ENCODE measurements at places on chromosomes 16 and 17.

DNA sequence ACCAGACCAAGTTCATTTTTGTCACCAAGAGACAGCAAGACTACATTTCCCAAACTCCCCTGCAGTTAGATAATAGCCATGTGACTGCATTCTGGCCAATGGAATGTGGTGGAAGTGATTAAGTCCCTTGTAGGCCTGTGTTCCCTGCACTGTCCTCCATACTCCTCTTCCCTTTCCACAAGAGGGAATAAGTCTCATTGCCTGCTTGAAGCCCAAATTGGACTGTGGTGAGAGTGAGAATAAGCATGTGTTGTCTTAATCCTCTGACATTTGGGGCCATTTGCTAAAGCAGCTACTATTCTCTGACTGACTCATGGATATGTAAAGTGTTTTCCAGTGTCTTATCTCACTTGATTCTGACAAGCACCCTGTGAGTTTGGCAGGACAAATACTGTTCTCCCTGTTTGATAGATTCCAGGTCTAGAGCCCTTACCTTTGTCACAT lies 20.7 kb downstream of the PIK3R6 start:
- DNase-seq: no peak

DNA sequence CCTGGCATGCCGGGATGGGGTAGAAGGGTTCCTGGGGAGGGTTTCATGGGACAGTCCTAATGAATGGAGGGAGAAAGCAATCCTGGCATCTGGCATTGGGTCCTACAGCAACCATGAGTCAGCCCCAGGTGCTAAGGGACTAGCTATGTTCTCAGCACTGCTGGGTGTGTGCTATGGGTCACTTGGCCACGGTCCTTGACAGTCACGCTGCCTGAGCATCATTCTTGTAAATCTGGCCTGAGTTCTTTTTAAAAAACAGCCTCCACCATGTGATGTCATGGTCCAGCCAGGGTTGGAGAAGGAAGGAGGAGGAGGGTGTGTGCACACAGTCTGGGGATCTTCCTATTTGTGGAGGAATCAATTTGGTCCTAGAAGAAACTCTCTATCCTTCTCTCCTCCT lies 6.2 kb upstream of the RAMP2 start:
- no peak for DNase-seq

DNA sequence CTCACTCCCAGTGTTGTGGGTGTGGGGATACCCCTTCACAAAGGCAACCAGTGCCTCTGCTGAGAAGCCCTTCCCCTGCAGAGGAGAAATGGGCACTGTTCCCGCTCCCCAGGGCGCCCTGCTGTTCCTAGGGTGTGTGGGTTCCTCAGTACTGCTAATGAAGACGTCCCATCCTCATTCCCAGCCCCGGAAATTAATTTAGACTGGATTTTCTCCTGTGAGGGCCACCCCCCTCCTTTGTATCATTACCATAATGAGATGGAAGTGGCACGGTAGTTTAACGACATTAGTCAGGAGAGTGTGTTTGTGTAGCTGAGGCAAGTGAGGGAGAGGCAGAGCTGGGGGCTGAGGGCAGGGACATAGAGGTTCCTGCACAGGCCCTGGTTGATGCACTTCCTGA lies 53.2 kb downstream of the PIPOX start:
- no peak for DNase-seq

- DNase-seq: no peak
Measured at GRCh38 chr16:11907160-11907970, 8.4 kb downstream of the GSPT1 start.

GRCh38 chr16:88956546-88957432 lies 20.2 kb downstream of the CBFA2T3 start:
- DNase-seq: no peak

DNA sequence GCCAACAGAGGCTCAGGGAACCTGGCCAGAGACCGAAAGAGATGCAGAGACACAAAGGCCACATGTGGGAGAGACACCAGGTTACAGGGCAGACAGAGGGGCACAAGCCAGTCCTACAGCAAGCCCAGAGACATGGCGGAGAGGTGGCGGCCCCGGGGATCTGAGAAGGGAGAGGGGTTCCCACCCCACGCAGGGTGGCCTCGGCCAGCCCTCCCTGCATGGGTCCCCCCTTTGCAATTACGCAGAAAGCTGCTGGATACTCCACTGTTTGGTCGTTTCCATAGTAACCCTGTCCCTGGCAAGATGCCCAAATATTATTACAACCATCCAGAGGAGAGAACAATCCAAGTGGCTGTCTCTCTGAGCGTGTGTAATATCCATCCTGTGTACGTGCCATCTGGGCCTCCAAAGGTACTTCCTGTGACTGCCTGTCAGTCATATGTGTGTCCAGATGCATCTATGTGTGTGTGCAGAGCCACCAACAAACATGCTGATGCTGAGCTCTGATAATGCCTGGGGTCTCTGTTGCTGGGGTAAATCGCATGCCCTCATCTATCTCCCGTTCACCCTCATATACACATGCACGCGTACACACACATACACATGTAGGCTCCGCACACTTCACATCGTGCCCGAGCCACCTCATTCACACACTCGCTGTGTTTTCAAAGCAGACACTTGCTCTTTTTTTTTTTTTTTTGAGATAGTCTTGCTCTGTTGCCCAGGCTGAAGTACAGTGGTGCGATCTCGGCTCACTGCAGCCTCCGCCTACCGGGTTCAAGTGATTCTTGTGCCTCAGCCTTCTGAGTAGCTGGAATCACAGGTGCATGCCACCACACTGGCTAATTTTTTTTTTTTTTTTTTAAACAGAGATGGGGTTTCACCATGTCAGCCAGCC lies 5.5 kb downstream of the PCGF2 start:
- DNase-seq: no peak

DNA sequence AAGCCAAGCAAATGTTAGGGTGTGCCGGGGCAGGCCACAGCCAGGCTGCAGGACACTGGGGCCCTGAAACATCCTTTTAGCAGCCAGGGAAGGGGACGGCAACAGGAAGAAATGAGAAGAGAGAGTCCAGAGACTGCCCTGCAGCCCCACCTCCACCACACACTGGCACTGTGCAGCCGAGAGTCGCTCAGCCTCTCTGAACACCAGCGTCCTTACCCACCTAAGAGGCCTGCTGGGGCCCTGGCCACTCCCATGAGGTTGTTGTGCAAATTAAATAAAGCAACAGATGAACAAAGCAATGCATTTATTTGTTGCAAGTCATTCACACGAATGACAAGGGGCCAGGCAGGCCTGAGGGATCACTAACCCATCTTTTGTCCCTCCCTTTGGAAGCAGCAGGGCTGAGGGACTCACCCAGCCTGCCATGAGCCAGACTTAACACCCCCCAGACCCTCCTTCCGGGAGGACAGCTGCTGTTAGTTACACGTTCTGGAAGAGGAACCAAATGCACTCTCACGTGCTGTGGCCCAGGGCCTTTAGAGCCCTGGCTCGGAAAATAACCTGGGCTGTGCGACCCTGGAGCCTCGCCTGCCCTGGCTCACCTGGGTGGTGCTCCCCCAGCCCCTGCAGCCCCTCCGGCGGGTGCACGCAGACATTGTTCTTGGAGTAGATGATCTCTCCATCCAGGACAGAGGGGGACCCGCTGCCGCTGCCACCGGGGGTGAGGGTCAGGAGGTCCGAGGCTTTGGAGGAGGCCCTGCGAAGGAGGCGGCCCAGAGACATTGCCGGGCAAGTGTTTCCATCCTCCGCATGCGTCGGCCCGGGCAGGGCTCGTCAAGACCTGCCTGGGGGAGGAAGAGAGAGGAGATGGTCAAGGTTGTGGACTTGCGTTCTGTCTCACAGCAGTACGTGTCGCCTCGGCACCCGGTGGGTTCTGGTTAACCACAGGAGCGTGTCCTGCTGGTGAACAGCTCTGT lies 22.6 kb downstream of the TBC1D16 start:
- no peak for DNase-seq

DNA sequence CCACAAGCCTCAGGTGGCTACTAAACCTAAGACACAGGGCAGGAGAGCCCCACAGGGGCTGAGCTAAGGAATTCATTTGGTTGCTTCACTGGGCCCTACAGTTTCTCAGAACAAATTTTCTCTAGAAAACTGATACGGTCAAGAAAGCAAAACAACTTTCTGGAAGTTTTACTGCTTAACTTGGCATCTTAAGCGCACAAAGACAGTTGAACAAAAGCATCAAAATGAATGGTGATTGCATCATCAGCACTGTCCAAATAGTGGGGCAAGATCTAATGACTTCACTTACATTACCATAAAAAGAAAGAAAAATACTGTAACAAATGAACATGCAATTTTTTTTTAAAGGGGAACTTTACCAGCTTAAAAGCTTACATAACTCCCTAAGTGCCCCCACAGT lies 47.6 kb downstream of the XPO6 start:
- no peak for DNase-seq

DNA sequence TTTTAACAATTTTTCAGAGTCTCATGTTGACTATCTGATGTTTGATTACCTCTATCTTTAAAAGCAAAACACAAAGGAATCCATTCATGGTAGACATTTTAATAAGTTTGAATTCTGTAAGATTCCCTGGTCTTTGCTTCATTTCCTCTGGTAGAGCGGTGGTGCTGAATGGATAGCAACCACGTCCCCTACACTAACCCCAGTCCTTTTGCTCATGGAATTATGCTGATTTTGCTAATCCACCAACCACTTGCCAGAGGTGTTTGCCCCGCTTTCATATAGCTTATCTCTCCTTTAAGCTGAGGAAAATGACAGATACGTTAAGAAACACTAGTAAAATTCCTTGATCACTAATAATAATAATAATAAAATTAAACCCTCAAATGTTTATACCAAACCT lies 9.5 kb downstream of the KCNJ16 start:
- no peak for DNase-seq

GRCh38 chr17:80414508-80414802 lies 512 bp upstream of the ENDOV start:
- no peak for DNase-seq

GRCh38 chr16:81657224-81657623 lies 121.9 kb upstream of the PLCG2 start:
- no peak for DNase-seq

DNA sequence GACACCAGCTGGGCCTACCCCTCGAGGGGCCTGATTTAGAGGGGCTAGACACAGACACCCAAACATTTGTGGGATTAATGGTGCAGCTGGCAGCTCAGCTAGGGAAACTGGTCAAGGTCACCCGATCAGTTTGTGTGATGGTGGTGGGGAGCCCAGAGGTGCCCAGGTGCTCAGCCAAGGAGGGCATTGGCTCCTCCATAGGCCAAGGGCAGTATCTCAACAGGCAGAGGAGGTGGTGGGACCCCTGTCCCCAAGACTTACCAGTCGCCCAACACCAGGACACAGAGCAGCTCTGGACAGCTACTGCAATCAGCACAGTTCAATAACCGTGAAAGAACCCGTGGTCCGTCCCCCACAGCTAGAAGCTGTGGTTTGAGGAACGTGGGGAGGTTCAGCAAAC lies 120.9 kb downstream of the C16orf78 start:
- no peak for DNase-seq

GRCh38 chr16:74623839-74624235 lies 16.9 kb upstream of the GLG1 start:
- no peak for DNase-seq

GRCh38 chr17:32859857-32860525 lies 16.9 kb downstream of the MYO1D start:
- DNase-seq: no peak

GRCh38 chr16:80543162-80543561 lies 2.4 kb downstream of the DYNLRB2 start:
- no peak for DNase-seq

DNA sequence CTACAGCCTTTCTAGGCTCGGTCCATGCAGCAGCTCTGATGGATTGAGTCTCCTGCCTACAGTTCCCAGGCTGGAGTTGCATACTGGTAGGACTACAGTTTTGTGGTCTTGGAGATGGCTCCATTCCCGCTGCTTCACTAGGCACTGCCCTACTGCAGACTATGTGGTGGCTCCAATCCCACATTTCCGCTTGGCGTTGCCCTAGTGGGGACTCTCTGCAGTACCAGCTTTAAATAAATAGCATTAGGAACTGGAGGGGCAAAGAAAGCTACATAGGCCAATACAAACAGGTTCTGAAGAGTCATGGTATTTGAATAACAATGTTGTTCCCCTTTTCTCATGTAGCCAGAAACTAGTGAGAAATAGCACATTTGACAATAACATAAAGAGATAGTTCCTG lies 5.4 kb upstream of the GOSR2 start:
- DNase-seq: no peak

GRCh38 chr17:45380991-45381390 lies 51.7 kb downstream of the ARHGAP27 start:
- DNase-seq: no peak

- no peak for DNase-seq
Measured at GRCh38 chr16:75555213-75555706, 792 bp downstream of the TMEM231 start.

DNA sequence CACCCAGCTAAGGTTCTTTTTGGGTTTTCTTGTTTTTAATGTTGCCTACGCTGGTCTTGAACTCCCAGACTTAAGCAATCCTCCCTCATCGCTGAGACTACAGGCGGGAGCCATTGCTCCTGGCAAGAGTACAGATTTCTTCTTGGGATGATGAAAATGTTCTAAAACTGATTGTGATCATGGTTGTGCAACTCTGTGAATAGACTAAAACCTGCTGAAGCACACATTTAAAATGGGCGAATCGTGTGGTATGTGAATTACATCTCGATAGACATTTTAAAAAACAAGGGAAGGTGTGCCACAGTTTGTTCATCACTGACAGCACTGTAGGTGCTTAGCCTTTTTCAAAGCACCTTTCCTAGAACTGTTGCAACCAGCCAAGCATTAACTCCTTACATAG lies 48.8 kb upstream of the CDH3 start:
- no peak for DNase-seq

DNA sequence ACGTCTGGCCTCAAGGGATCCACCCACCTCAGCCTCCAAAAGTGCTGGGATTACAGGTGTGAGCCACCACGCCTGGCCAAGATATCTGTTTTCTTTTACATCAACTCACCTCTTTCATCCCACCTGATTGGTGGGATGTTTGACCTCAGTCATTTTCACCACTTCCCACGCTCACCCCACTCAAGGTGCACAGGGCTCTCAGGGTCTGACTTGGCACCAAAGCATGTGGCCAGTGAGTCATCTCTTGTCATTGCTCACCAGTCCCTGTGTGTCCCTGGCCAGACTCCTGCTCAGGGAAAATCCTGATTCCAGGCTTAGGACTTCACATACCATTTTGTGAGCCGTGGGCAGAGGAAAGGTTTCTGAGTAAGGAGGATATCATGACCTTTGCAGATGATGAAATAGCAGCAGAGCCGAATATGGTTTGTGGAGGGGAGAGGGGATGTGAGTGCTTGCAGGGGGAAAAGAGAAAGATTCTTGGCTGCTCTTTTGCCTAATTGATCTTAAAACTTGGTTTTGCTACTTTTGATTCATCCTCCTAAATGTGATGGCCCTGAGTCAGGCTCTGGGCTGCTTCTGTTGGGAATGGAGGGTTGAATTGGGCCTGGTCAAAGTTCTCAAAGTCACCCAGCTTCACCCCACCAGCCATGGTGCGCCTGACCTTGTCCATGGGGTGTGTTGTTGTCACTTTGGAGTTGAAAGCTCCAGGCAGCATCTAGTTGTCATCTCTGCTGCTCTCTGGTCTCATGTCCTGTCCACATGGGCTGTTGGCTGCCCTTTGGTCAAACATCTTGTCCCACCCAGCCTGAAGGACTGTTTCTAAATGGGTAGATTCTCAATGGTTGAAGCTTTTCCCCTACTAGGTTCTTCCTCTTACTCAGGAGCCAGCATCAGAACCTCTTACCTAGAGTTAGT lies 6.0 kb upstream of the KCNH6 start:
- peak; percentile 35 for DNase-seq

- DNase-seq: no peak
Measured at GRCh38 chr17:75826561-75827307, 17.5 kb downstream of the UNC13D start.

GRCh38 chr16:5508371-5508770 lies 410.8 kb upstream of the EEF2KMT start:
- DNase-seq: no peak

- DNase-seq: peak; percentile 43
Measured at GRCh38 chr17:76527430-76528111, 9.9 kb downstream of the CYGB start.

All from stimulated activated CD4-positive, alpha-beta T cell treated with anti-CD3 and anti-CD28 coated beads, Interleukin-2, amount 100 ng/mL, for 24 hours (primary cell).